ENCODE measurements at places on chromosomes 5 and 9. TPM values are rescaled to one million over a fixed set of nuclear protein-coding genes. Genes with fewer than 3 reads are reported as not detected.

Gene EMB
- 194 TPM for total RNA-seq

Gene AHRR
- 5.8 TPM for total RNA-seq

Gene PFN3
- total RNA-seq = not detected

Gene ACSL6
- 40.0 TPM for total RNA-seq

Gene CDH6
- total RNA-seq = not detected

Gene MPDZ
- total RNA-seq = not detected

Gene MTX3
- total RNA-seq = 29.4 TPM

GRCh38 chr9:69905286-69905685, 84.7 kb downstream of the CFAP95 start:
- H3K4me3 ChIP-seq = no peak overlapping the region
- no peak for DNase-seq
- no peak overlapping the region for H3K27ac ChIP-seq

- no peaks in the 10 kb centered on the region for H3K36me3 ChIP-seq
- H3K4me1 ChIP-seq = peaks cover 5% of the 10 kb centered on the region
- no peak overlapping the region for H3K27ac ChIP-seq
- no peak overlapping the region for H3K4me3 ChIP-seq
These were observed 106.8 kb downstream of the FRMD3 start for GRCh38 chr9:83431101-83432060.

DNA sequence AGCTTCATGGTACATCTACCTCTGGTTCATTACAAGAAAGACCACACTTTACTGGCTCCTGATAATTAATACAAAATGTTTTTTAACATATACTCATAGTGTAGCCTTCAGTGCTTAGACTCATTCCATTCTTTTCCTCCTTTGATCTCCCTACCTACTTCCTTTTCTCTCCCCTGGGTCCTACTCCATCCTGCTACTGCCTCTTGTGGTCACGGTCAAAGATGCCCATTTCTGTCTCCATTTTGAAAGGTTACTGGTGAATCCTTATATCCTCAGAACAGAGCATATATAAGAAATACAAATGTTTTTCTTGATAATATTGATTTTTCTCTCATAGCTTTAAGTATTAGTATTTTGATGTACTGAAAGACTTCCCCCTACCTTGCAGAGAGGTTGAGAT, 375.9 kb downstream of the ARRDC3 start:
- no peak overlapping the region for H3K4me3 ChIP-seq
- no peaks in the 10 kb centered on the region for H3K27me3 ChIP-seq
- no peaks in the 10 kb centered on the region for H3K4me1 ChIP-seq
- no peak for DNase-seq
- H3K36me3 ChIP-seq = no peaks in the 10 kb centered on the region

DNA sequence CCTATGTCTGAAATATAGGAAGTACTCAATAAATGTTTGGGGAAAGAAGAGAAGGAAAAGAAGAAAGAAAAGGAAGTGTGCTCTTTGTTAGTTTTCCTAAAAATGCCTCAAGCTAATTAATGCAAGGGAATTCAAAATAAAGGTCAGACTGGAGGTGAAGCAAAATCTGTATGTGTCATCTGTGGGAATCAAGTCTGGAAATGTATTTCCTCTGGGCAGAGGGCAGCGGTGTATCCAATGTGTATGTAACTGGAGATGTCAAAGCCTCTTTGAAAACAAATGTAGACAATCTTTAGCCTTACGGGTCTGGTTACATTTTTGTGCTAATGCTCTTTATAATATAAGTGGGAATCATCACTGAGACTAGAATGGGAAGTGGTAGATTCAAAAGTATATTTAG, 471.4 kb downstream of the MAN2A1 start:
- H3K4me1 ChIP-seq = no peaks in the 10 kb centered on the region
- no peak overlapping the region for H3K4me3 ChIP-seq
- no peaks in the 10 kb centered on the region for H3K36me3 ChIP-seq

DNA sequence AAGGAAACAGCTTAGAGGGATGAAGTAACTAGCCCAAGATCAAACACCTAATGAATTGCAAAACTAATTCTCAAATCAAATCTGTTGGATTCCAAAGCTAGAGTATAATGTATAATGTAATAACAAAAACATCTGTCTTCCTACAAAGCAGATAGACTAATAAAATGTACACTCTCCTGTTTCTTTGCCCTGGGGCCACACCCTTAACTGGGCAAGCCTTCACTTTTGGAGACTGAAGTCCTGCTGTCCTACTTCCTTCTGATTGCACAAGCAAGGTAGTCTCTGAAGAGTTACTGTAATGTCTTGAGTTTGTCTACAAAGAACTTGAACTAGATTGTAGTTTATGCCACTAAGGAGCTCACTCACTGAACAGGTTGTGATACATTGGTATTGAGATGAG, 2.5 kb downstream of the TTC1 start:
- no peaks in the 10 kb centered on the region for H3K27me3 ChIP-seq
- peaks cover 6% of the 10 kb centered on the region for H3K36me3 ChIP-seq
- DNase-seq = no peak

DNA sequence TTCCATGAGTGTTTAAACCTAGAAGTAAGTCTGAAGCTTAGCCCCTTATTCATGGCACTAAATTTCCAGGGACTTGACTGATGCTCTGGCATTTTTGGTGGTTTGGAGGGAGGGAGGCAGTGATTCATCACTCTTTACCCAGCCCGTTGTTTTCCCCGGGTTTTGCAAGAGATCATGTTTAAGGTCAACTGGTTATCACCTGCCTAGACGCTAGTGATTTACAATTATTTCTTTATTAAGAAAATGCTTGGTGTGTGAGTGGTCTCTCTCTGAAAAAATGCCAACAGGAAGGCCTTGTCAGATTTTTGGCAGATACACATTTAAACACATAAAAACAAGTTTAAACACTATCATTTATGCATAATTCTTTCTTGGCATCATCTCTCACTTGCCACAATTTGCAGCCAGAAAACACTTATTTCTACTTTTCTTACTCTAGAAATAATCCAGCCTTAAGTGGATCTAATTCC, 737.9 kb upstream of the ZNF608 start:
- DNase-seq = no peak
- H3K4me3 ChIP-seq = no peak overlapping the region

DNA sequence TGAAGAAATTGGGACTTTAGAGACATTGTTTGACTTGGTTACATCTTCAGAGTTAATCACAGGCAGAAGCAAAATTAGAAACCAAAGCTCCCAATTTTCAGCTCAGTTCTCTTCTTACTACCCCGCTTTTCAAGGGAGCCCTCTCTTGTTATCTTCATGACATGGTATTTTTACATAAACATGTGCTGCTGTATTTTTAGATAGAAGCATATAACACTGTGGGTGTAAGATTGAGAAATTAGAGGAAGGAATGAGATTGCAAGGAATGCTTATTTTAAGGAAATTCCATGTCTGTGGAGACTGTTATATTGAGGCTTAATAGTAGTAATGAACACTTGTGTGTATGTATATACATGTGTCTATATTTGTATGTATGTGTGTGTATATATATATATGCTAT, 401.6 kb downstream of the TMEM232 start:
- H3K4me3 ChIP-seq = no peak overlapping the region
- H3K4me1 ChIP-seq = no peaks in the 10 kb centered on the region

DNA sequence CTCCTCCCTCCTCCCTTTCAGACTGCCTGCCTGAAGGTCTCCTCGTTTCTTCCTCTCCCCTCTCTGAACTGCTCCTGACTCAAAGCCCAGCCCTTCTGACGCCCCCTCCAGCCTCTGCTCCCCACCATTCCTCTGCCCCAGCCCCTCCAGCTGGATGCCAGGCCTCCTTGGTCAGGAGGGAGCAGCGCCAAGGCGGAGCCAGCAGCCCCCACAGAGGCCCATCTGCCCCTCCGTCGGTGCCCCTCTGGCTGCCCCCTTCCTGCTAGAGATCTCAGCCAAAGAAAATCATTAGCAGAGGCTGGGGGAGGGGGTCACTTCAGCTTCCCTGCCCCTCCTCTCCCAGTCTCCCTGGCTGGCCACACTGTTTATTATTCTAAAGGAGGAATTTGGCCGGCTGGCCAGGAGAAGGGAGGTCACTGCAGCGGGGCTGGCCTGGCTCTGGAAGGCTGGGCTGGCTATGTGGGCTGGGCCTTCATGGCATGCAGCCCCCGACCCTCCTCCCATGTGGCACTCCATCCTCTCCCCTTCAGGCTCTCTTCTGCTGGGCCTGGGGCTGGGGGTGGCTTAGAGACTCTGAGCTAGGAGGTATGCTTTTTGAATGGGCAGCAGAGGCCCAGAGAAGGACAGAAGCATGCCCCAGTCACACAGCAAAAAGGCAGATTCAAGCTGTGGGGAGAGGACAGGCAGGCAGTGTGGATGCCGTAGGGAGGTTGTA, 16.9 kb downstream of the PDGFRB start:
- H3K4me1 ChIP-seq = peaks cover 5% of the 10 kb centered on the region
- H3K27ac ChIP-seq = no peak overlapping the region
- H3K27me3 ChIP-seq = no peaks in the 10 kb centered on the region
- no peak overlapping the region for H3K4me3 ChIP-seq
- no peak for DNase-seq

DNA sequence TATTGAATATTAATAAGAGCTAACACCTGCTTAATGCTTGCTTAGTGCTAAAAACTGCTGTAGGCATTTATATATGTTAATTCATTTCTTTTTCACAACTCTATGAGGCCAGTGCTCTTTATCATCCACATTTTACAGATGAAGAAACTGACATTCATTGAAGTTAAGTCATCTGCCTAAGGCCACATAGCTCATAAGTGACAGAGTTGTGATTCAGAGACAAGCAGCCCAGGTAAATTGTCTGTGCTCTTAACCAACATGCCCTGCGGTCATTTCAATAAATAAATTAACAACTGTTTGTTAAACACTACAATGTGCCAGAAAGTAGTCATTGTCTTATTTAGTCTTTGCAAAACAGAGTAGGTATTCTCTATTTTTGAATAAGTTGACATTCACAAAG, 1354.4 kb upstream of the C9orf72 start:
- no peak for DNase-seq
- no peak overlapping the region for H3K4me3 ChIP-seq
- no peak overlapping the region for H3K27ac ChIP-seq
- H3K36me3 ChIP-seq = no peaks in the 10 kb centered on the region
- H3K27me3 ChIP-seq = no peaks in the 10 kb centered on the region
- H3K4me1 ChIP-seq = no peaks in the 10 kb centered on the region

GRCh38 chr9:129480227-129480626, 140.7 kb downstream of the C9orf50 start:
- peaks cover 3% of the 10 kb centered on the region for H3K27me3 ChIP-seq
- no peaks in the 10 kb centered on the region for H3K36me3 ChIP-seq
- H3K4me3 ChIP-seq = no peak overlapping the region
- peaks cover 18% of the 10 kb centered on the region for H3K4me1 ChIP-seq

- H3K4me3 ChIP-seq = no peak overlapping the region
- H3K36me3 ChIP-seq = no peaks in the 10 kb centered on the region
- no peaks in the 10 kb centered on the region for H3K4me1 ChIP-seq
- H3K27ac ChIP-seq = no peak overlapping the region
- H3K27me3 ChIP-seq = peaks cover 62% of the 10 kb centered on the region
These were observed 31.6 kb upstream of the GARNL3 start for GRCh38 chr9:127232833-127233549.

- no peak overlapping the region for H3K4me3 ChIP-seq
- no peak for DNase-seq
- H3K27ac ChIP-seq = no peak overlapping the region
- no peaks in the 10 kb centered on the region for H3K27me3 ChIP-seq
- peaks cover 6% of the 10 kb centered on the region for H3K36me3 ChIP-seq
These were observed 47.5 kb upstream of the PLPP6 start for GRCh38 chr9:4614627-4615026.

All from naive thymus-derived CD8-positive, alpha-beta T cell (primary cell).